ENCODE measurements at places on chromosomes 6 and 20. TPM values are rescaled to one million over a fixed set of nuclear protein-coding genes. Genes with fewer than 3 reads are reported as not detected.

BTNL2 gene
- not detected for total RNA-seq

MICB gene
- total RNA-seq, result 5.8 TPM

CALHM4 gene
- total RNA-seq, result not detected

MMP24 gene
- total RNA-seq, result 0.16 TPM

MLIP gene
- total RNA-seq, result 0.75 TPM

C6orf15 gene
- not detected for total RNA-seq

DSN1 gene
- total RNA-seq, result 5.3 TPM

MUC22 gene
- total RNA-seq, result not detected

Data from omental fat pad (tissue), 4 donors.